ENCODE measurements at places on chromosomes 6 and 20. TPM values are rescaled to one million over a fixed set of nuclear protein-coding genes. Genes with fewer than 3 reads are reported as not detected.

Gene CST2
- not detected for total RNA-seq

DNA sequence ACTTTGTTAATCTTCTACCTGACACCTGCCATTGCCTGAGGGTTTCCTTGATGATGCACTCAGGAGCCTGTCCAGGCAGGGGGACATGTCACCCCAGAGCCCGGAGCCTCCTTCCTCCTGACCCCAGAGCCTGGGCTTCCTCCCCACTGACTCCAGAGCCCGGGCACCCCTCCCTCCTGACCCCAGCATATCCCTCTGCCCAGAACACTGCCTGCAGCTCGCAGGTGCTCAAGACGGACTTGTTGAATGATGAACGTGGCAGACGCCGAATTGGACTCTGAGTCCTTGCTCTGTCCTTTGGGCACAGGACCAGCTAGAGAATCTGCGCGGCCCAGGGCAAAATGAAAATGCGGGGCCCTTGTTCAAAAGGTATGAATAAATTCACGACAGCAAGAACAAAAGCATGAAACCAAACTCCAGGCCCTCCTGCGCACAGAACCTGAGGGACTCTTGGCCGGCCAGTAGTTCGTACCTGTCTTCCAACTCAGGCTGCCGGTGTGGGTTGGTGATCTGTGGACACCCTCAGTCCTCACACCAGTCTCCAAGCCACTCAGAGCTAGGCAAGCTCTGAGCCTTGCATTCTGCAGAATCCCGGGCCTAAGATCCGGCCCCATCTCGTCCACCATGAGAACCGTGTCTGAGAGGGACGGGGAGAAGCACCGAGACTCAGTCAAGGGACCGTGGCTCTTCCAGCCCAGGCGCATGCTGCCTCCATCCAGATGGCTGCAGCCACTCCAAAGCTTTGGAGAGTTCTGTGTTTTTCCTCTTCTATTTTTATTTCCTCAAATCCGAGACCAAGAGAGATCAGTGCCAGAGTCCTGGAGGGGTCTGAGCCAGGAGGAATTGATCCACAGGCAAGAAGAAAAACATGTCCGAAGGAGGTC lies 104.7 kb downstream of the BMP7 start:
- DNase-seq: no peak

- DNase-seq: no peak
Measured at GRCh38 chr20:44585057-44585963, 2.9 kb downstream of the PKIG start.

DNA sequence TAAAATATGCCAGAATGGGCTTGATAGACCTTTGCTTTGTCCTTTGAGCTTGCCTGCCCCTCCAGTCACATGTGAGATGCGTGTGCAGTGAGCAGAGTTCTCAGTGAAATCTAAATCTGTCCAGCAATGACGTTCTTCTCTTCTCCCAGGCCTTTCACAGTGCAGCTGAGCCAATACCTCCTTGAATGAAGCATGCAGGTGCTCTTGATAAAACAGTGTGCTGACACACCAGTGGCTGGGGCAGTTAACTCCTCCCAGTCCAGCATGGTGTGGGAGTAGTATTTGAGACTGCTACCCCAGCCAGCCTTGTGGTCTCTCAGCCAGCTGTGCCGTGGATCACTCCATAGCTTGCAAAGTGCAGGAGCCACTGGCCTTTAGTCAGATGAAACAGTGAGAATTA lies 240.5 kb downstream of the FARS2 start:
- DNase-seq: no peak

- no peak for DNase-seq
Measured at GRCh38 chr6:129628101-129628815, 81.7 kb downstream of the ARHGAP18 start.

- no peak for DNase-seq
Measured at GRCh38 chr6:106220485-106220884, 105.1 kb downstream of the ATG5 start.

DNA sequence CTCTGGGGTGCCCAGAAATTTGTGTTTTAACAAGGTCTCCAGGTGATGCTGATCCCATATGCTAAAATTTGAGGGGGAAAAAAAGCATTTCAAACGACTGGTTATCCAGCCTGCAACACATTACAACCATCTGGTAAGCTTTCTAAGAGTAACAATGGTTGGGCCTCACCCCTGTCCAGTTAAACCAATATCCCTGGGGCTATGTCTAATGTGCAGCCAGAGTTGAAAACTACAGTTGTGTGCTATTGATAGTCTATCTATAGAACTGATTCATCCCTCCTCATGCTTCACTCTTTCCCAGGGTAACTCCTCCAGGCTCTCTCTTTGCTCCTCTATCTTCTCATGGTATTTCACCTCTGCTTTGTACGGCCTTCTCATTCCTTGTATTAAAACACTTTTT lies 458.3 kb downstream of the MMUT start:
- no peak for DNase-seq

DNA sequence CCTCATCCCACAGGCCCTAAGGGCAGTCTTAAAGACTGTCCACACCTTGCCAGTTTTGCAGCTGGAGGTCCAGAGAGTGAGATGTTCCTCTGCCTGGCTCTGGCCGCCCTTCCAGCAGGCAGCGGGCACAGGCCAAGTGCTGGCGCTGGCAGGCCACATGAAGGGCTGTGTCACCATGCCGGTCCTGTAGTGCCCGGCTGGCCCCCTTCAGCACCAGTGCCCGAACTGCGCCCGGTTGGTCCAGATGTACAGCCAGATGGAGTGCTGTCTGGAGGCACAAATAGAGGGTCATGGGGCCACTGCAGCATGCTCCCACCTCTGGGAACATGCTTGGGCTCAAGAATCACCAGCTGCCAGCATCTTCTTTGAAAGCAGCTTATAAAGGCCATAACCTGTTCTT lies 3.8 kb downstream of the NFKBIE start:
- DNase-seq: no peak

Measured in CD4-positive, CD25-positive, alpha-beta regulatory T cell (primary cell).